ENCODE measurements at places on chromosomes 2 and 18. TPM values are rescaled to one million over a fixed set of nuclear protein-coding genes. Genes with fewer than 3 reads are reported as not detected.

Gene ABCG8
- not detected for total RNA-seq

Gene PLEKHH2
- total RNA-seq, result 8.9 TPM

Gene AQP12B
- total RNA-seq, result not detected

Gene CRYGC
- not detected for total RNA-seq

Gene RFX8
- 6.4 TPM for total RNA-seq

Gene UGT1A3
- total RNA-seq, result not detected

Gene MAPK4
- under 0.01 TPM for total RNA-seq

Gene HNMT
- total RNA-seq, result 69.4 TPM

Gene FAM110C
- total RNA-seq, result 0.07 TPM

Gene GREB1L
- 1.0 TPM for total RNA-seq

Gene VIL1
- not detected for total RNA-seq

Gene CDK5R2
- not detected for total RNA-seq

Gene MBD2
- total RNA-seq, result 30.3 TPM

Gene SLC5A6
- total RNA-seq, result 25.6 TPM

Gene CKAP2L
- 1.3 TPM for total RNA-seq

Gene MROH2A
- not detected for total RNA-seq

Measured in smooth muscle cell of the pulmonary artery (primary cell).